Activated T-helper 1 cell treated with Interleukin-2 at 50 U/mL for 16 hours (primary cell): ENCODE measurements at places on chromosomes 2 and 18.

- no peak for DNase-seq
Observed at GRCh38 chr2:101398116-101398821, 11.0 kb upstream of the CREG2 start.

DNA sequence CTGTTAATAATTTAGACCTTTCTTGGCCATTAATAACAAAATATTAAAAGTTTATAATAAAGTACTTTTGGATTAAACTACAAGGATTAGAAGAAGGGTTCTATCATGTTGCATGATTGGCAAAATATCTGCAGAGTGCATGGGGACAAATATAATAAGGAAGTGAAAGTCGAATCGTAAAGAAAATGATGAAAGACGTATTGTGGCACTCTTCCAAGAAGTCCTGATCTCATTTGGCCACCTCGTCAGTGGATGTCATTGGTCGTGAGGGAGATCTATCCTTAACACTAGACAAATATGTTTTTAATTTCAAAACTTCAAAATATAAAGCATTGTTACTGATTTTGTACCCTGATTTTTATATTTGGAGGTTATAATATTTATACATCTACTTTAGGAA lies 197.7 kb upstream of the STON1 start:
- no peak for DNase-seq

- peak; percentile 53 for DNase-seq
Observed at GRCh38 chr2:10835052-10835970, 22.7 kb upstream of the PDIA6 start.

- DNase-seq, result no peak
Observed at GRCh38 chr2:31980674-31981356, 30.0 kb downstream of the MEMO1 start.

- no peak for DNase-seq
Observed at GRCh38 chr2:234189786-234190300, 139.3 kb downstream of the SPP2 start.

- no peak for DNase-seq
Observed at GRCh38 chr2:17800693-17801458, 15.4 kb upstream of the MSGN1 start.

DNA sequence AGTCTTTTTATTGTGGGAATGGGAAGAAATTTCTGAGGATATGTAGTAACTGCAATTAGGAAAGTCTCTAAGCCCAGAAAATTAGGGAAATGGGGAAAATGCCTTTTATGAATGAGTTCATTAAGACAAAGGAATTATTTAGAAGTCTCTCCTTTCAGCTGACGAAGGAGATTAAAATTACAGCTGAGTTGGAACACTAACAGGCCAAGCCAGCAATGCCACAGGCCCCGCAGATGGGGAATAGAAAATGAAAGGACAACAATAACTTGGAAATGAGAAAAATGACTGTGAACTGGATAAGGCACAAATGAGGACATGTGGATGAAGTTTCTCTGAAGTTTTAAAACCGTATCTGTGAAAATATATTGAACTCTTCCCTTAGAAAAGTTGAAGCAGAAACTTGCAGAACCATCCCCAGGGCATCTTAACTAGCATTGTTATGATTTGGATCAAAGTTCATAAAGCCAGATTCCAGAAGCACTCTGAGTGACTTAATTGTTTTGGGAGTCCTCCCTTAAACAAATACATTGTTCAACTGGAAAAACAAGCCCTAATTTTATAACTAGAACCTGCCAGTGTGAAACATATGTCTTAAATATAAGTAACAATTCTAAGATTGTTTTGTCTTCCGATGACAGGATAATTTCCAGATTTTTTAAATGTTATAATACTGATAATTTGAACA lies 51.3 kb downstream of the C2orf76 start:
- DNase-seq, result no peak

DNA sequence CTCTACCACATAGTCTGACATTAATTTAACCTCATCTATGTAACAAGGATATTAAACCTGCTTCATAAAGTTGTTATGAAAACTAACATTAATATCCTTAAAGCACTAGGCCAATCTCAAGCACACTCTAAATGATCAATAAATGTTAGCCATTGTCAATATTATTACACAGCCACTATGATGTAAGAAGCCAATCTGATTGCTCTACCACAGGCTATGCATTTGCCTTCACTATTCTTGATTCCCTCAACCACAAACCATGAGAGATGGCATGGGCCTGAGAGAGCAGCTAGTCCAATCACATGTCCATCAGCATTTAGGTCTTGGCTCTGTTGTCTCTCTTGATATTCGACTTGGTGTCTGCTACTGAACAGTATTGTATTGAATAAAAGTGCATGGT lies 4.2 kb downstream of the SLC25A12 start:
- no peak for DNase-seq

- DNase-seq, result no peak
Observed at GRCh38 chr2:57552885-57553284, 493.7 kb upstream of the VRK2 start.

- DNase-seq, result no peak
Observed at GRCh38 chr2:37855283-37856041, 69.6 kb upstream of the RMDN2 start.

GRCh38 chr2:46471-47345 lies at the start of gene FAM110C:
Gene FAM110C, minus strand, starts transcription at chr2:46505. Its CDS starts 120 bp downstream, at chr2:46385.
- DNase-seq, result peak; percentile 33

DNA sequence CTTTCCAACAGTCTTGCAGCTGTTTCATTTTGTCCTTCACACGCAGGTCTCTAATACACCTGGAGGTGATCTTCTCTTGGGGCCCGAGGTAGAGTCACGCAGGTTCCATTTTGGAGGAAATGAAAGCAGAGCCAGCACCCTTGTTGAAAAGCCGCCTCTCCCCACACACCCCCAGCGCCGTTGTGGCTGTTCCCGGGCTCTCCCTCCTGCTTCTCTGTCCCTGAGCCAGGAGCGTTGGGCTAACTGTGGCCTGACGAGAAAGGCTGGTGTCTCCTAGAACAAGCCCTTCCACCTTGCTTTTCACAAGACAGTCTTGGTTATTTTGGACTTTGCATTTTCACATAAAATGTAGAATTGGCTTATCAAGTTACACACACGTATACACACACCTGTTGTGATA lies 16.3 kb downstream of the SNED1 start:
- DNase-seq, result no peak

DNA sequence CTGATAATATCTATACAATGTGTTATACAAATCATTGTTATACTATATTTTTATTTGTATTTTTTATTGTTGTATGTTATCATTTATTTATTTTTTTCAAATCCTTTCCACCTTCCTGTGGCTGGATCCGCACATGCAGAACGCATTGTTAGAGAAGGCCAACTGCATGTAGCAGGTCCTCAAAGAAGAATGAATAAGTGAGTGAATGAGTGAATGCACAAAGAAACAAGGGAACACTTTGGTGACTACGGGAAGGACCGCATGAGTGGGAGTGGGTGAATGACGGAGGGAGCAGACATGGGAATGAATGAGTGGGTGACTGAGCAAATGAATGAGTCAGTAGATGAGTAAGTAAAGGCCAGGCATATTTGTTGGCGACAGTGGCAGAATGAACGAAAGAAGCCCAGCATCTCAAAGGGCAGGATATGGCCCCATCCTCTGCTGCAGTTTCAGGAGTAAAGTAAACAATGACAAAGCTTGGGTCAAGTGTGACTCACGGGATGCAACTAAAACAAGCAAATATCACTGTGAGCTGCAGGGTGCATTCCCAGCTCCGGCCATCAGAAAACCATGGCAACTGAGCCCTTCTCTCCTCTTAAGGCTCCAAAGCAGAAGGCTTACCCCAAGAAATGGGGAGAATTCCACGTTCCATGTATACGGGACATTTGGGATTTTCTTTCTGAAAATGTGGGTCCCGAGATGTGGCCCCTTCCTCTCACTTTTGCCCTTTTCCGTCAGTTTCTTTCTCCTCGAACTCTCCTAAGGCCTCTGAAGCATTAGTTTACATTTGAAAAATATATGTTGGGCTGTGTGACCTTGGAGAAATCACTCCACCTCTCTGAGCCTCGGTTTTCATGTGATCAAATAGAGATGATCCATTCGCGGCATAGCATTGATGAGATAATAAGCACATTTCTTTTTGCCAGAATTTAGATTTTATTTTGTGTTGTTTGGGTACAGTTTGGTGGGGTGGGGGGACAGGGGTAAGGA lies 24.5 kb downstream of the KCNF1 start:
- DNase-seq, result no peak

DNA sequence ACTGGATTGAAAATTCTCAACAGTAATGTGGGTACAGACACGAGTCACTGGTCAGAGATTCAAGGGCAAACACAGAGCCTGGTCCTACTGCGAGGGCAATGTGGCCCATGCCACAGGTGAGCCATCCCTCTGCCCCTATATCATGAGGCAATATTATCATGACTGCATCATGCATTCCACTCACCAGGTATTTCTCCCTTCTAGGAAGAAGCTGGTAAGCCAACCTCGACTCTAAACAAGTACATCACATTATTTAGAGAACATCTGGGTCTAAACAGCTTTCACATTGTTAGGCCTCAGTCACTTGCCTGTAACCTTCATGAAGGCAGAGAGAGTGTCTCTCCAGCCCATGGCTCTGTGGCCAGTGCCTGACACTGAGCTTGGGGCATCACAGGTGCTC lies 14.6 kb upstream of the RPL31 start:
- DNase-seq, result no peak

DNA sequence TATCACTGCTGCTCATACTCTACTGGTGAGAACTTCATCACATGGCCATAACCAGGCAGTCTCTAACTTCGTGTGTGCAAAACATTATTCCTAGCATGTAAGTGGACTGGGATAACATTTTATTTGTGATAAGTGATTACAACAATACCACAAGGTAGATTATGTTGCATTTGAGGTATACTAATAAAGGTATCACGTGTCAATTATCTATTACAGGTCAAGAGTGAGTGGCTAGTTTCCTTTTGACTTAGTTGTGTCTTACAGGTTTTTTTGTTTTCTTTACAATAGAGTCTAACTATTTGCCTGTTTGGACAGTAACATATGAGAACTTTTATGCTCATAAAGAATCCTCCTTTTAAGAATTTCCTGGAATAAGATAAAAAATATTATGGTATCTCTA lies 67.2 kb upstream of the DSC1 start:
- no peak for DNase-seq

- no peak for DNase-seq
Observed at GRCh38 chr2:7497178-7497577, 580.0 kb downstream of the RNF144A start.

- no peak for DNase-seq
Observed at GRCh38 chr2:100178085-100178788, 35.8 kb upstream of the AFF3 start.

DNA sequence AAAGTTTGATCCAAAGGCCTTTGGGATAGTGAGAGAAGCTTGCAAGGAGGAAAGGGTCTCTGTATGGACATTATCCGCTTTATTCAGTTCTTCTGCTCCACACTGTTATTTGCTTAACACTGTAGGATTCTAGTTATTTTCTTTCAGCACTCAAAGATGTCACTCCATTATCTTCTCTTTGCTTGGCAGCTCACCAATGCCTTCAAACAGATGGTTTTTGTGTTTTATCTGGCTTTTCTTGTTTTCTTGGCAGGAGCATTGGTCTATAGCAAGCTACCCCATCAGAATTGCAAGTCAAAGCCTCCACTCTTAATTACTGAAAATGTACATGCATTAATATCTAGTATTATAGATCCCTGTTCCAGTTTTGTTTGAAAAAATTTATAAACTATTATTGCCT lies 138.8 kb downstream of the EVA1A start:
- DNase-seq, result no peak

- no peak for DNase-seq
Observed at GRCh38 chr2:17518212-17519154, at the start of gene RAD51AP2. Gene RAD51AP2, minus strand, starts transcription at chr2:17518440. Its CDS starts 25 bp downstream, at chr2:17518415.

DNA sequence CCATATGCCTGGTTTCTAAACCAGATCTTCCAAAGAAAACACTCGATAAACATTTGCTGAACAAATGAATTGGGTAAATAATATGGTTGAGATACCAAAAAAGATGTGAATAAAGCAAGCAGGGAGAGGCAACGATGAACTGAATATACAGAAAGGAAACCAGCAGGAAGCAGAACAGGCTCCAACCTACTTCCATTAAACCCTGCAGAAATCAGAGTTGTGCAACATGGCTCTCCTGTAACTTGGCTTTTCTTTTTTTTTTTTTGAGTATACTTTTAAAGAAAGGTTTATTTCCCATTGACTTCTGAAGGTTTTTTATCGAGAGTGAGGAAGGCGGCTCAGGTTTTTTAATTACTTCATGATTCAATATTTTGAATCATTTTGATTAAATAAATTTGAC lies 23.5 kb downstream of the ITSN2 start:
- DNase-seq, result no peak

DNA sequence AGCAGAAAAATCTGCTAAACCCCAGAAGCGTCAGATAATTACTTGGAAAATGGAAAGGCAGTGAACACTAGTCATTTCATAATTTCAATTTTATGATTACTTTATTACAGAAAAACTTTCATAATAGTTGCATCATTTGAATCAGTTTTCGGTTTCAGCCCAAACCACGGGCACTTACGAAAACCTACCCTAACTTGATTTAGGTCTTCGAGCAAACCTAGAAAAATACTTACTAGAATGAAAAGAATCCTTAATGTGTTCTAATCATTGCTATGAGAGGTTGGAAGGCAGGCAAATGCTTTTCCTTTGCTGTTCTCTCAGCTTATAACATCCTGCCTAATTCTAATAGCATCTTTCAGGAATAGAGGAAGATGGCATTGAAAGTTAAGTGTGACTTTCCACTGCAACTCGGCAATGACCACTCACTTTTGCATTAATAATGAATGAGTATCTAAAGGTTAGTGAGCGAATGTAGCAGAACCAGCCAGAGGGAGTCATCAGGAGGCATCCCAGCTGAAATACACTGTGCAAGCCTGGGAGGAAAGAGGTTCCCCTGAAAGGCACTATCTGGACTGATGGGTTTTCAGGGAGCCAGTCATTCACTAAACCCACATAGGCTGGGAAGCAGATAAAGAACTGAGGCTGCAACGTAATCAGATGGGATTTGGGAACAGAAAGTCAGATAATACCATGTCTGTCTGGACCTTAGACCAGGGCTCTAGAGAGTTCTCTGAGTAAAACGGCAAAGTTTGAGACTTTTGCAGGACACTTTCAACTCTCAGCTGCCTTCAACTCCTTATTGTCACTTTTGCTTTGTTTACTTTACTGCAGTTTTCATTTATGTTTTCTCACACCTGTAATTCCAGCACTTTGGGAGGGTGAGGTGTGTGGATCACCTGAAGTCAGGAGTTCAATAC lies 520.8 kb downstream of the RNF144A start:
- no peak for DNase-seq

GRCh38 chr18:62524440-62525200 lies 1.8 kb downstream of the ZCCHC2 start:
- DNase-seq, result peak; percentile 50

- no peak for DNase-seq
Observed at GRCh38 chr2:190440113-190440512, 32.0 kb downstream of the MFSD6 start.

GRCh38 chr18:55317864-55318263 lies 270.1 kb downstream of the TCF4 start:
- DNase-seq, result no peak

DNA sequence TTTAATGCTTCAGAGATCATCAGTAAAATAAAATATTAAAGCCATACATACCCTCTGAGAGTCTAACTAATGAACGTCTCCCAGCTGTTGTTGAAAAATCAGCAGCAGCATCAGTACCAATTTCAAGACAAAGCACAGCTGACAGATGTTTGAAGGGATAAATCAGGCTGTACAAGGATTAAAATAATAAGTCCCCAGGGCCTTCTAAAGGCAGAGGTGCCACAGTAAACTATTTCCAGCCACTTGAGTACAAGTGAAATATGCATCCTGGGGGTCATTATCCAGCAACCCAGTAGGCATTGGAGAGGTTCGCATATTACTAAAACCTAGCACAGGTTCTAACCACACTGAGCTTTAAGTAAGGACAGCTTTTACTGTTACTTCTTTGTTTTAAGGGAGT lies 76.9 kb downstream of the NXPH2 start:
- DNase-seq, result no peak
